ENCODE measurements at places on chromosomes 1 and 21.

GRCh38 chr1:172672720-172673119 lies 13.8 kb downstream of the FASLG start:
- no peak for DNase-seq

DNA sequence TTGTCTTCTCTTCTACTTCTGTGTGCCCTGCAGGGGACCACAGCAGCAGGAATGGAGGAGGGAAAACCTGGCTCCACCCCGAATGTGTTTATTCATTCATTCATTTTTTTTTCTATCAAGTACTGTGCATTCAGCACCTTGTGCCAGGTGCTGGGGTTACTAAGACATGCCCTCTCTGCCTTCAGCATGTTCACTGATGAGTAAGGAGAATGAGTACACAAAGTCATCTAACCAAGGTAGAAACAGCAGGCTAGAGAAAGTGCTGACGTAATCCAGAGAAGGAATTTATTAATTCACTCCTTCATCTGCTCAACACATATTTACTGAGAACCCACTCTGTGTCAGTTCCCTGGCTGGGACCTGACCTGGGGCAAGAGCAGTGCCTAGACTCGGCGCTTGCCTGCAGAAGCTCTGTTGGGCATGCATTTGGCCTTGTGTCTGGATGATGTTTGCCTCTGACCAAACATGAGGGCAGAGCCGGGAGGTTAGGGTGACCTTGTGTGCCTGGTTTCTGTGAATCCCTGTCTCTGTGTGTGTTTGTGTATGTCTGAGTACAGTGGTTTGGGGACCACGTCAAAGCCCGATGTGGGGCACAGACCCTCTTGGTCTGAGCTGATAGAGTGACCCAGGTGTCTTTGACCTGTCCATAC lies 3.3 kb upstream of the MYOG start:
- DNase-seq = no peak

DNA sequence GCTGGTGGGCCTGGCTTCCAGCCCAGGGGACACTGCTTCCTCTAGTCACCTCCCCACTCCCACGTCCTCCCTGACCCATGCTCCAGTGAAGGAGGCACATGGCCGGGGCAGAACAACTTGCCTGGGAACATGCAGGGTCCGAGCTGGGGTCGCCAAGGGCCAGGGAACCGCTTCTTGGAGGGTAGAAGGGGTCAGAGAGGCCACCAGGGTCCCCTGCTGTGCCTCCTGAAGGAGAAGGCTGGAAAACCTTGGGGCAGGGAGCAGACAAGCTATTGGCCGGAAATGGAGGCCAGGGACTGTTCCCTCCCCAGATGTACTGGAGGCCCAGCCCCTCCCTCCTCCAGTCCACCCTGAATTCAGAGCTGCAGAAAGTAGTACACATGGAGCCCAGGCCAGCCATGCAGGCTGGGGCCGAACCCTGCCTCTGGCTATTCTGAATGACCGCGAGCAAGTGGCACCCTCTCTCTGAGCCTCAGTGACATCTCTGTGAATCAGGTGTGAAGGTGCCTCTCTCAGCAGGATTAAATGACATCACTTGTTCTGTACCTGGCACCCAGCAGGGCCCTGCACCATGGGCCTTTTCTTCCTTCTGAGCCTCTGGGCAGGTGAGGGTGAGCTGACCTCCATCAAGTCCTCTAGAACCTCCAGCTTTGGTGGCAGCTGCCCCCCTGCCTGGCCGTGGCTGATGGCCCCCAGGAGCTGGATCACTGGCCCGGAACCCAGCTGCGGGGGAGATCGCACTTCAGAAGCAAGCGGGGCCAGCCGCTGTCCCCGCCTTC lies 15.7 kb downstream of the SPOCD1 start:
- DNase-seq = no peak

- DNase-seq = no peak
These were observed 10.8 kb upstream of the THEM4 start for GRCh38 chr1:151920149-151920548.

GRCh38 chr1:160068225-160068624 lies 1.7 kb downstream of the KCNJ10 start:
- DNase-seq = peak; percentile 98

GRCh38 chr1:171998711-171999110 lies 157.4 kb downstream of the DNM3 start:
- no peak for DNase-seq

DNA sequence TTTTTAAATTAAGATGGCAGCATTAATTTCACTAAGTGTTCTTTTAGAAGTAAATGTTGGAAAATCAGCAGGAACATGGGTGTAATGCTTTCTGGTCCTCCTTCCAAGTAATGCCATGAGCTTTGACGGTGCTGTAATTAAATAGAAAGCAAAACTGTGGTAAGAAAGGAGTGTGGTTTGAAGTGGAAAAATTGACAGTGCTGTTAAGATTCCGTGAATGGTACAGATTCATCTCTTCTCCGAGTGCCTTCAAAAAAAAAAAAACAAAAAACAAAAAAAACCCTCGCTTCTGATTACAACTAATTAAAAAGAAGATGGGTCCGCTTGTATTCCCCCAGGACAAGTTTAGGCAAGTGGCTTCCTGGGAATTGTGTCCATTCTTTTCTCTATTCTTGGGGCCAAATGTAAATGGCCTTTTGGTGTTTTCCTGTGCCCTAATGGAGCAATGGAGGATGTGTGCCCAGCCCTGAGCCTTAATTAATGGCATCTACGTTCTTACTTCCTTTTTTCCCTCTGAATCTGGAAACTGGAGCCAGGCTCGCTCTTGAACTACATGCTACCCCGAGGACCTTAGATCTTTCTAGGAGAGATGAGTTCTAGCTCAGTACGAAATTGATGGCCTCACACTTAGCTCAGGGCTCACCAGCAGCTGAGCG lies 5.1 kb downstream of the LMO4 start:
- no peak for DNase-seq

- no peak for DNase-seq
These were observed 61.4 kb upstream of the TNFSF18 start for GRCh38 chr1:173112129-173112528.

- DNase-seq = no peak
These were observed 2.5 kb downstream of the RABGAP1L start for GRCh38 chr1:174161813-174162212.

DNA sequence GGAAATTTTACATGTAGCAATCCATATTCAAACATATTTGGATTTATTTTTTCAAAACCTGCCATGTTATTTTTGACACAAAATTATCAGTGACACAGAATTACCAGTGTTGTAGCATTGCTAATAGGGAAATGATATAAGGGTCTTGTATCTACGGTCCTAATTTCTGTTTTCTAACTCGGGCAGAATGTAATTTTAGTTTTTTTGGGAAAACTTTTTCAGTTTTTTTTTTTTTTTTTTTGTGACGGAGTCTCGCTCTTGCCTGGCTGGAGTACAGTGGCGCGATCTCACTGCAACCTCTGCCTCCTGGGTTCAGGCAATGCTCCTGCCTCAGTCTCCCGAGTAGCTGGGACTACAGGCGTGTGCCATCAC lies 2.6 kb downstream of the UQCRH start:
- no peak for DNase-seq

- DNase-seq = no peak
These were observed 2.5 kb upstream of the MAST2 start for GRCh38 chr1:45800899-45801298.

GRCh38 chr1:40064797-40065499 lies 24.4 kb downstream of the CAP1 start:
- no peak for DNase-seq

GRCh38 chr1:14850563-14850962 lies 252.1 kb downstream of the KAZN start:
- no peak for DNase-seq

GRCh38 chr1:208885650-208886049 lies 641.5 kb upstream of the PLXNA2 start:
- DNase-seq = no peak

- DNase-seq = no peak
These were observed 60.3 kb downstream of the XCL2 start for GRCh38 chr1:168483539-168483938.

GRCh38 chr1:244226435-244226834 lies 175.4 kb downstream of the ZBTB18 start:
- DNase-seq = no peak

GRCh38 chr1:76542359-76542758 lies 324.9 kb upstream of the ST6GALNAC5 start:
- no peak for DNase-seq

- DNase-seq = no peak
These were observed 68.5 kb downstream of the RGS2 start for GRCh38 chr1:192877283-192877886.

- no peak for DNase-seq
These were observed 8.6 kb upstream of the LRRC8B start for GRCh38 chr1:89516055-89516454.

DNA sequence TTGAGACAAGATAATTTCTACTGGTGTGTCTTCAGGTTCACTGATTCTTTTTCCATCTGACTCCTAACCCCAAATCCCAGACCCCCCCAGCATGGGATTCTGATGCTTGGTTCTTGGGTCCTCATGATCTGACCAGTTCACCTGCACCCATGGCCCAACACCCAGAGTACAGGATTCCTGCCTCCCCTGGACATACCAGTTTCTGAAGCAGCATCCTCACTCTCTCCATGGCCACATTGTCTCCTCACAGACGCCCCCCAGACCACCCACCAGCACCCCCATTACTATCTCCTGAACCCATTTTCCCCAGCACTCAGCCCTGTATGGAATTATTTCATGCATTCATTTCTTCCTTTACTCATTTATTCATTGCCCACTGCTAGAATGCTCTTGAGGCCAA lies 864 bp upstream of the KRTAP12-3 start:
- DNase-seq = no peak

GRCh38 chr21:29125979-29126378 lies 4.5 kb upstream of the MAP3K7CL start:
- no peak for DNase-seq

DNA sequence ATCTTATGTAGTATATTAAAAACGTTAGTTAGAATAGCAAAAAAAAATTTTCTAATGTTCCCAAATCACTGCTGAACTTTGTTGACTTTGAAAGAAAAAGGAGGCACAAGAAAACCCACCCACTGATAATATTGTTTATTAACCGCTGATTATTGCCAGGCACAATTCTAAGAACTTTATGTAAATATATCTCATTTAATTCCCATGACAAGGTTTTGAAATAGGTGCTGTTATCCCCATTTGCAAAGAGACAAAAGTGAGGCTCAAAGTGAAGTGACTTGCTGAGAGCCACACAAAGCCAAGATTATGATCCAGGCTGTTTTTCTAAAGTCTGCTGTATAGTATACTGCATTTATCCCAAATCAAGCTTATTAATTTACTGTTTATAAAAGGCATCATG lies 56.4 kb downstream of the SASS6 start:
- no peak for DNase-seq

GRCh38 chr1:111085676-111086075 lies 54.2 kb downstream of the DRAM2 start:
- DNase-seq = no peak

GRCh38 chr1:91883470-91883869 lies 2.5 kb downstream of the TGFBR3 start:
- DNase-seq = no peak

DNA sequence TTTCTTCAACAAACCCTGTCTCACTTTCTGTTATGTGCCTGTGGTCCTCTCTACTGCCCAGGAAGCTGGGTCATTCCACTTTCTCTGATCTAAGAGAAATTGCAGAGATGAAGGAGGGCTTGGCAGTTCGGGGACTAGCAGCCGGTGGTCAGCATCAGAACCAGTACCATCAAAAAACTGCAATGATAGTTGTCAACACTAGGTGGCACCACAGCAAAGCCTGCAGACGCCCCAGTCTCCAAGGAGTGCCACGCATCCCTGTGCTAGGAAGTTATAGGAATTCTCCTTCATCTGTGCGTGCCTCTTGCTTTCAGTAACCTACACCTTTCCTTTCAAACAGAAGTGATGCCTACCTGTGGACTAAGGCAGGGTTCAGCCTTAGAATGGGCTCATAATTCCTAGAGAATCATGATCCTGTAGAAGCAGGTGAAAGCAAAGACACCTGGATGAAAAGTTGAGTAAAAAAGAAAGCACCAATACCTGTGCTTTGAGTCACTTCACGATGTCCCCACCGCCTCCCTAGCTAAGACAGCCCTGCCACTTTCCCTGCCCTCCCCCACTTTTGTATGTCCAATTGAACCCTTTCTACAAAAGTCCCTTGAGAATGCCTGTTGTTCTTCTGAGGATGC lies 129.2 kb downstream of the ADAMTS1 start:
- DNase-seq = peak; percentile 56

All from putamen (tissue), 1 donor.